ENCODE measurements at places on chromosomes 2 and 18. TPM values are rescaled to one million over a fixed set of nuclear protein-coding genes. Genes with fewer than 3 reads are reported as not detected.

DNA sequence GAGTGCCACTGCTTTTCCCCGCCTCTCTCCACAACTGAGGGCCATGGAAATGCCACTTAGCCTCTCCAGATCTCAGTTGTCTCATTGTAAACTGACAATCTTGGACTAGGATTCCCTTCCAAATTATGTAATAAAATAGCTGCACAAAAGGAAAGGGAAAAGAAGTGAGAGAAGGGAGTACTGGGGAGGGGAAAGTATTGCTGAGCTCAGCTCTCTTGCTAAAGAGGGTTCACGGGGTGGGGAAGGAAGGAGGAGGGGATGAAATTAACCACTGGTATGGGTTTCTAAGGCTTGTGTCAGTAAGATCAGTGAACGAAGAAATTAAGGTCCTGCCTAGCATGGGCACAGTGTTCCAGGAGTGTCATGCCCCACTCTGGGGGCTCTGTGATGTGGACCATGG is 417.3 kb downstream of the TGIF1 start:
- no peak for DNase-seq

DNA sequence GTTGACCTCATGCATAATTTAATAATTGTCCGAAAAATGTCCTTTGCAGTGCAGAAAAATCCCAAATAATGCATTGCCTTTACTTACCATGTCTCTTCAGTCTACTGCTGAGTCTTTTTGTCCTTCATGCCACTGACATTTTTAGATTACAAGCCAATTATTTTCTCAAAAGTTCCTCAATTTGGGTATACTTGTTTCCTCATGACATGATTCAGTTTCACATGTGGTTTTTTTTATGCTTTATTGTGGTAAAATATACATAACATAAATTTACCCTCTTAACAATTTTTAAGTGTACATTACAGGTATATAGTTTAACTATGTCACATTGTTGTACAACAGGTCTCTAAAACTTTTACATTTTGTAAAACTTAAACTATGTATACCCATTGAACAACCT is 81.0 kb downstream of the EPC2 start:
- no peak for DNase-seq

DNA sequence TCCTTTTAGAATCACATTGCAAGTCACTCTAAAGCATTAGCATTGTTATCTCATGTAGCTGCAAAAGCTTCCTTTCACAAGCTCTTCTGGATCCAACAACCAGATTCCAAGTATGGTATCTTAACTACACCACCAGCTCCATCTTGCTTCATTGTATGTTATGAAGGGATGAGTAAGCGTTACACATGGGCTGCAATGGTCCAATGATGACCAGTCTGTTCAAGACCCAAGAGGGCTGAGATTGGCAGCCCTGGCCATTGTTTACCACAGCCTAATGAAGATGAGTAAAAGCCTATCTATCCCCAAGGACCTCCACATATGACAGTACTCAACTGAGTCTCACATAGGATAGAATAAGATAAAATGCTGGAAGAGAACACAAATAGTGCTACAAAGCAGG is 6.3 kb downstream of the CFLAR start:
- no peak for DNase-seq

- DNase-seq, result peak; percentile 15
Measured at GRCh38 chr18:50819027-50819727, 639 bp downstream of the MRO start.

DNA sequence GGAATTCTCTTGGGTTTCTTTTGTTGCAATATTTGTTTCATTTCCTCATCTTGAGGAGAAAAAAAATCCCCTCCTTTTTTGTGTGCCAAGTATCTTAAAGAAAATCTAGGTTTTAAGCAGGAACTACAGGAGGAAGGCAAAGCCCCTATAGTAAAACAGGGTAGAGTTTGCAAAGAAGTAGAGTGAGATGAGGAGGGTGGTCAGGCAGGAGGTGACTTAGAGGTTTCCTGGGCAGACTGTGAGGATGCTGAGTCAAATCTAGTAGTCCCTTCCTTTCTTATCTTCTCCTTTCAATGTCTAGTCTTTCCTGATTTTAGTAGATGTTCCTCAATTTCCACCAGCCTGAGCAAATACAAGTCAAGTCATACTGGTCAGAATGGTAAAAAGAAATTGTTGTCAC is 222.5 kb downstream of the PMAIP1 start:
- DNase-seq, result no peak

GRCh38 chr2:241901500-241902351 is 32.2 kb downstream of the RTP5 start:
- no peak for DNase-seq

DNA sequence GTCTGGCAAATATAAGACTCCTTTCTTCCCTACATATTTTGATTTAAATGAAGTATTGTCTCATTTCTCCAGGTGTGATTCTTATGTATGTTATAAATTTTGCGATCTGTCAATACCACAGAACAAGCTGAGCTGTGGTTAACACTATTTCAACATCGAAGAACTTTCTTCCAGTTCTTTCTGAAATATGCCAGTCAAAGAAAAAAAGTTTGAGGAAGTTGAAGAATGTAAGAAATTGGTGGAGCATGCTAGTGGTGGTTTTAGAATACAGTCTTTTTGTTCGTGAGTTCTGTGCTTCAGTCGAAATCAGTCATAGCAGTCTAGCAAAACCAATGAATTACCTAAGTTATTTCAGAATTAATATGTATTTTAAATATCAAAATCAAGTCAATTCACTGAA is 8.6 kb upstream of the COBLL1 start:
- peak; percentile 48 for DNase-seq

- DNase-seq, result peak; percentile 91
Measured at GRCh38 chr2:9336576-9337314, 86.6 kb downstream of the ITGB1BP1 start.

DNA sequence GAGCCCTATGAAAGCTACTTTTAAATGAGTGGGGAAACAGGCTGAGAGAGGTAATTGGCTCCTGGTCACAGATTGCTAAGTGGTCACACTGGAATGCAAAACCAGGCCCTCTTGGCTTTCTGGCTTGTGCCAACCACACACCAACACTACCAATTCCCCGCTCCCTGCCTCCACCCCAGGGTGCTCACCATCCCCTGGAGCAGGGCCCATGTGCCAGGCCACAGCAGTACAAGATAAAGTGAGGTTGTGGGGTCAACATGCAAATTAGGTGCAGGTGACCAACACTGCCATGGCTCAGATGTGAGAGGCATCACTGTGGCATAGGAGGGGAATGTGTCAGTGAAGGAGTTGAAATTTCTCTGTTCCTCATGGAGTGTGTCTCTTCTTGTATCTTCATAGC is 312.5 kb downstream of the MYCN start:
- no peak for DNase-seq

- no peak for DNase-seq
Measured at GRCh38 chr2:16141641-16141921, 201.2 kb downstream of the MYCN start.

DNA sequence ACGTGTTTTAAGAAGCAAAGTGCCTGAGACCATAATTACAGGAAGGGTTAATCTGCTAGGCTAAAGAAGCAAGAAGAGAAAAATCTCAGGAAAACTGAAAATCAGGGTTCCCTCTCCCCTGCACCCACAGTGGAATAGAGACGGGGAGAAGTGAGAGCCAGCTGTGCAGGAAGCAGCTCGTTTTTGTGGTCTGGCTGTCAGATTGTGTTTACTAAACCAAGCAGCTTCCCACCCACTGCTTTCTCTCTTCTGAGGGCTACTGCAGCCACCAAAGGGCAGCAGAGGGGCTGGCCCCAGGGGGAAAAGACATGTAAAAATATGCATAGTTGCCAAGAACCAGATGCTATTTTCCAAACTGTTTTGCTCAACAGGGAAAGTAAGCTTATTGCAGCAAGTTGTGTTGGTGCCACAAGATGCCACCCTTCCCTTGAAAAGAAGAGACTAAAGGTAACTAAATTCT is 72.6 kb upstream of the THUMPD2 start:
- DNase-seq, result peak; percentile 74

DNA sequence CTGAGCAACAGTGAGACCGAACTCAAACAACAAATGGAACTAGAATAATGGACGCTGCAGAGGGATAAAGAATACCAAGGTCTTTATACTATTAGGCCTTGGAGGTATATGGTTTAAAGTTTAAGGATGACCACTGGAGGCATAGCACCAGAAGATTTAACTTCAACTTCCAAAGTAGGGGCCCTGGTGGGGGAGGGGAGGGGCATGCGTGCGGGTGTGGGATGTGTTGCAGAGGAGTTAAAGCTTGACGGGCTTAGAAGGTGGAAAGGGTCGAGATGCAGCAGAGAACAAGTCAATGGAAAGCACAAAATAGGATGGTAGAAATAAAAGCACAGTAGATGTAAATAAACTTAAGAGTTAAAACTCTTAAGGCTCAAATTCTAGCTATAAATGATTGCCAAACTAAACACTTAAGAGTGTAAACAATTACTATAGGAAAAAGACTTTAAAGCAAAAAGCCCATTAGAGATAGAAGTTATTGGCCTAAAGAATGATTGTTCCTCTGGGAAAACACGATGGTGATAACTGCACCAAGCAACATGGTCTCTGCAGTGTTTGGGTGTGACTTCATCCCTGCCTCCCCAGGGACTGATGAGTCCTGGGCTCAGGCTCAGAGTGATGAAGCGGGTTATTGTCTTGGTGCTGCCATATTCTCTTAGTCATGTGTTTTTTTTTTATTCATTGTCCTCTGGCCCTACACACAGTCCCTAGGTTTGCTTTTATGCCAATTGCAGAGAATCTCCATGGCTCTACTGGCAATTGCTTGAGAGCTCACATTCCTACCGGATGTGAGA is 13.0 kb downstream of the RRM2 start:
- DNase-seq, result no peak

GRCh38 chr18:65298422-65298821 is 452.4 kb upstream of the CDH7 start:
- DNase-seq, result no peak

GRCh38 chr2:205496370-205496769 is 185.9 kb upstream of the NRP2 start:
- DNase-seq, result peak; percentile 66

GRCh38 chr2:175156534-175156933 is 11.5 kb downstream of the ATF2 start:
- peak; percentile 9 for DNase-seq

GRCh38 chr18:49898421-49898820 is 85.1 kb upstream of the ACAA2 start:
- DNase-seq, result peak; percentile 86

DNA sequence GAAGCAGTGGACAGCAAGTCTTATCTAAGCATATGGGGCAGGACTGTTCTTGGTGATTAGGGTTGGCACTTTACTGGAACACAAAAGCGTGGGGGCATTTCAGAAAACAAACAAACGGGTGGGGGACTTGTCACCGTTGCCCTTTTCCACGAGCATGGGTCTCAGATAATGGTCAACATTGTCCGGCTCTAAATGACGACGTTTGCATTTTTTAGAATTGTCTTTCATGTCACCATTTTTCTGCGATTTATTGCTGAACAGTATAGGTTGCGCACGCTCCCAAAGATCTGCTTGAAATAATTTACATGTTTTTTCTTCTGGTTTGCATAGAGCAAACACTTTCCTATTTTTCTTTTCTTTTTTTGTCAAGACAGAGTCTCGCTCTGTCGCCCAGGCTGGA is 46.6 kb upstream of the TBC1D8 start:
- no peak for DNase-seq

- no peak for DNase-seq
Measured at GRCh38 chr2:47190188-47190881, 35.2 kb upstream of the STPG4 start.

DNA sequence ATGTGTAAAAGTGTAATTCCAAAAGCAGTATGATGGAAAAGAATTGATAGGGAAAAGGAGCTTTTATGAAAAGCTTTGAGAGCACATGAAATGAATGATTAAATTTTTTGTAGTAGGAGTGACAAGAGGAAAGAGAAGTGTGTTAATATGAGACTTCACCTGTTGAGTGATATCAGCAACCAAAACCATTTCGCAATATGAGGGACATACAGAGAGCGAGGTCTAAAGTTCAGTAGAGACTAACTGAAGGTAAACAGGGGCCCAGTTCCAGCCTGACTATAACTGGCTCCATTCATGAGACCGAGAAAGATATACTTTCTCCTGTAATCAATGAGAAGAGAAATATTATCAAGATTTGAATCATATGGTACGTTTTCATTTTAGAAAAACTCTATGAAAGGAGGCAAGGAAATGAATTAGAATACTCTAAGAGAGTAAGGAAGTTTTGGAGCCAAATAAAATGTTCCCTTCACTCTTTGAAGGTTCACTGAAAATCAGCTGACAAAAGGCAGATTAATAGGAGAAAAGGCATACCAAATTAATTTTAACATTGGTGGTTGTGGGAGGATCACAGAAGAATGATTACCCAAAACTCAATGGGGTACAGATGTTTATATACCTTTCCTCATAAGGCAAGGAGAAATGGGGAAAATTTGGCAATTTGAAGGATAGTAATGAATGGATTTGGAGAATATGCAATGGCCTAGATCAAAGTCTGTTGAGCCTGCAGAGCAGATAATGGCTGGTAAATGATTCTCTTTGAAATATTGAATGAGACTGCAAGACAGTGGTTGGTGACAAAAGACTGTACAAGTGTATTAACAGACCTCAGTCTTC is 932.2 kb downstream of the TDRD15 start:
- DNase-seq, result no peak

DNA sequence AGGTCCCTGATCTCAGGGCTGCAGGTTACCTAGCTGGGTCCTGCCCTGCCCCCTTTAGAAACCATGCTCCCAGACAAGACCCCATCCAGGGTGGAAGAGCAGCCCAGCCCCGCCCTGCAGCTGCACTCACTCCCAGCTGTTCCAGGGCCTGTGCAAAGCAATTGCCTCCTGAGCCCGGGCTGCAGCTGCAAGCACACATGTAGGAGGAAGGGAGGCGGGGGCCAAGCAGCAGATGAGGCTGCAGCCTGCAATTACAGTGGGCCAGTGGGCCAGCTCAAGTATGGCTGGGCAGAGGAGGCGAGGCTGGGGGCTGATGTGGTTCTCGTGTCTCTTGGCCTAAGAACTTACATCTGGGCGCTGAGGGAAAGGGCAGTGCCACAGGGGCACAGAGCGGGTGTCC is 65.4 kb upstream of the TUBA3E start:
- DNase-seq, result peak; percentile 49

GRCh38 chr2:152718909-152719645 is 657 bp downstream of the ARL6IP6 start:
- peak; percentile 69 for DNase-seq

DNA sequence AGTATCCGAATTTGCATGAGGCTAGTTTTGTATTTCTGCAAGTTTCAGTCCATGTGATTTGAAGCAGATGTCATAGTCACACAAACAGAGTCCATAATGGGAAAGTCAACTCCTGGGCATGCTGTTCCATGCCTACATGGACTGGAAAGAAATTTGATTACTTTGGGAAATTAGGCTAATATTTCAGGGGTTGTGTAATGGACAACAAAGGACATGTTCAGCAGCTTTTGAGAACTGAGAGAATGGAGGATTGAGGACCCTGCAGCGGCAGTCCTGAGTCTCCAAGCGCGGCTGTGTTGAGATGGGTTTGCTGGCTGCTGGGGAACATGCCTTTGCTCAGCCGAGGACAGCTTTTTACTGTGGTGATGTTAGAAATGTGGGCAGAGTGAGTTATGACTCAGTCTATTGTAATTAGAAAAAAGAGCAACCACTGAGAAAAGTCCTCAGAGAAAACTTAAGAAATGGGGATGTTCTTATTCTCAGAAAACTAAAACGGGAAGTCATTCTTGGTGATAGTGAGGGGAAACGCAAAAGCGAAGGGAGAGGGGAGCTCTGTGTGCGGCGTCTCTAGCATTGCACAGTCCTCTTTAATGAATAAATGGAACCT is 149.2 kb downstream of the FAM210A start:
- DNase-seq, result peak; percentile 39

Gene KIF5C
- 0.79 TPM for polyA plus RNA-seq

Gene CNDP1
- polyA plus RNA-seq, result 0.29 TPM

Gene MLPH
- polyA plus RNA-seq, result 0.71 TPM

Gene PAX8
- polyA plus RNA-seq, result 11.3 TPM

Gene PKDCC
- 183 TPM for polyA plus RNA-seq

Gene HNMT
- polyA plus RNA-seq, result 24.1 TPM

Gene ACMSD
- 0.68 TPM for polyA plus RNA-seq

Gene UGT1A3
- polyA plus RNA-seq, result not detected

All from muscle of leg (tissue), 16 donors.